ENCODE measurements at places on chromosomes 12 and 14.

- peak; percentile 80 for DNase-seq
These were observed 5.8 kb upstream of the SLC48A1 start for GRCh38 chr12:47767216-47767724.

DNA sequence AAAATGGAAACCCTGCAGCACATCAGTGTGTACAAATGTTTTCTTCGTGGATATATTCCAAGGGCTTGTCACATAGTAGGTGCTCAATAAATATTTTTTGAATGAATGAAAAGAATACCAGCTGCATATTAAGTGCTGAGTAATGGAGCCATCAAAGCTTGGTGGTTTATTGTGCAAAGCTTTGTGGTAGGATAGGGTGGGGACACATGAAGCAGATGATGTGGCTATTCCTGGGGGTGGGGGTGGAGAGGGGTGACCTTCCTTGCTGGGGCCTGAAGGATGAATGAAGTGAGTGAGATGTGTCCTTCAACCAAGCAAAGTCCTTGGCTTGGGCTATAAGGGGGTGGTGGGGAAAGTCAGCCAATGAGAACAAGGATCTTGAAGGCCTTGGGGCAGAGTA lies 4.3 kb upstream of the KRT81 start:
- peak; percentile 2 for DNase-seq

DNA sequence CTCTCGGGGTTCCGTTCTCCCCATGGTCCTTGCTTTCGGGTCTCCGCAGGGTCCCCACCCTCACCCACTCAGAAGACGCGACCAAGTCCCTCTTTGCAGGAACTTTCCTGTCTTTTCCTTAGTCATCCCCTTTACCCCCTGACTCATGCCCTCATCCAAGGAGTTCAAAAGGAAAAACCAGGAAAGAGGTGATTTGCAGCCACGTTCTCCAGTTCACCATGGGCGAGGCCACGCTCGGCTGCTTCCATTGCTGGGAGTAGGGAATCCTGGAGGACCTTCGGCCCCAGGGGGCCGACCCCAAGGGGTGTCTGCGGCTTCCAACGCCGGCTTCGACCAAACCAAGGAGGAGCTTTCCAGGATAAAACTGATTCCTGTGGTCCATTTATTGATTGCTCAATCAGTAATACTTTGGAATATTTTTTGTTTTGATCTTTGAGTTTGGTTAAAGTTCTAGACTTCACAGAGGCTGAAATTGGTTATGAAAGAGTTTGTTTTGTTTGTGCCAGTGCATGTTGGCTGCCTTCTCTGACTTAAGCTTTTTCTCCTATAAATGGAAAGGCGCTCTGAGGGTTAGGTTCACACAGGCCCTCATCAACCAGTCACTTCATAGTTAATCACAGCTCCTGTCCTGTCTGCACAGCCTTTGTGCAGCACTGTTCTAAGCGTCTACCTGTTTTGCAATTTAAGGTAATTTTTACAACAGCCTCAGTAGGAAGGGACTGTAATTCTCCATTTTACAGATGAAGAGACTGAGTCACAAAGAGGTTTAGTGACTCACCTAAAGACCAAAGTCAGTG lies 827 bp downstream of the ALDH2 start:
- DNase-seq, result no peak

DNA sequence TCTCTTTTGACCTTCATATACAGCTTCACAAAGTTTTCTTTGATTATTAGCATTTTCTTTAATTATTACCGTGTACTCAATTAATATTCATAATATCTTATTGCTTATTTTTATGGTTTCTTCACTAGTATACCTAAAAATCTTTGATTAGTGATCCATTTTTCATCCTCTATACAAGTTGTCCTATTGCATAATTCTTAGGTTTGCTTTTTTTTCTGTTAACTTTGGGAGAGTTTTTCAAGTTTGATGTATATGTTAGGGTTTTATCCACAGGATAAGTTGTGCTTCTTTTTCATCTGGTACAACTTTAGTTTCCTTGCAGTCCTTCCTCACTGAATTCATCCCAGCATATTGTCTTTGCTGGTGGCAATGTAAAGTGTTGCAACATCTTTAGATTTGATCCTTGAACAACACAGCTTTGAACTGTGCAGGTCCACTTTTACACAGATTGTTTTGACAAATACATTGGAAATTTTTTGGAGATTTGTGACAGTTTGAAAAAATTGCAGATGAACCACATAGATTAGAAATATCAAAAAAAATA lies 88.6 kb upstream of the NAV3 start:
- DNase-seq, result no peak

GRCh38 chr14:71933001-71933587 lies 865 bp downstream of the RGS6 start:
- DNase-seq, result peak; percentile 17

DNA sequence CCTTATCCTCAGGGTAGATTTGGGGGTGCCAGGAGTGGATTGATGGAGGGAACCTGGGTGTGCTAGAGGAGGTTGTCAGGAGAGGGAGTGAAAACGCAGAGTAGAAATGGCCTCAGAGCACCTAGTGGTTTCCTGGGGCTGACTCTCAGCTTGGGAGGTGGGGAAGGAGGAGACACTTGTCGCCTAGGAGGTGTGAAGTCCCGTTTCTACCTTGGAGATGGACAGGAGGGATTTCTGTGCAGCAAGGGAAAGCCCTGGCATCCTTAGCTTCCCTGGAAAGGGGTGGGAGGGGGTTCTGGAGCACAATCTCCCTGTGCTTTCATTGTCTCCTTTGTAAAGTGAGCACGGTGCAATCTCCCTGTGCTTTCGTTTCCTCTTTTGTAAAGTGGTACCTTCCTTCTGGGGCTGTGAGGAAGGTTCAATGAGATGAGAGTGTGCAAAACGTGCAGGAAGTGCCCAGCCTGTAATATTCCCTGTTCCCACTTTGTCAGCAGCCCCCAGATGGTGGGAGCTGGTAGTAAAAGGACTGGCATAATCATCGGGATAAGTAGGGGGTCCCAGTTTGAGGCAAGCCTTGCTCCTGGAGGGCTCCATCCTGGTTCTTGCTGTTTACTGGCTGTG lies 1.6 kb downstream of the OAS3 start:
- no peak for DNase-seq

GRCh38 chr14:39302124-39302810 lies 68.6 kb downstream of the MIA2 start:
- DNase-seq, result no peak

- peak; percentile 63 for DNase-seq
These were observed 257.8 kb upstream of the BTG1 start for GRCh38 chr12:92403210-92404175.

DNA sequence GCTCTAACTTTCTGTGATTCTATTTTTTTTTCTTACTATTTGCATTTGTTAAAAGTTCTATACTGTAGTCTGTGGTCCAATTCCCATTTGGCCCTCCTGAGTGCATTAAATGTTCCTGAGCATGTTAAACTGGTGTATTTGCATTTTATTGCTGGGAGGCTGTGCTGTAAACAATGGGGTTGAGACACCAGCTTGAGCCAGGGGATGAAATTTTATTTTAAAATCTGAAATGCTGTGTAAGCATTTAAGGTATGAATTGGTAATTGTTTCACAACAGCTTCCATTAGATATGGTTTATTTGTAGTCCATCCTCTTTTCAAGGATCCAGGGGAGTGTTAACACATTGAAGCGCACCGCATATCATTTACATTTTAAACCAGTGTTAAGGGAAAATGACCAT lies 89.9 kb upstream of the RFX4 start:
- DNase-seq, result no peak

DNA sequence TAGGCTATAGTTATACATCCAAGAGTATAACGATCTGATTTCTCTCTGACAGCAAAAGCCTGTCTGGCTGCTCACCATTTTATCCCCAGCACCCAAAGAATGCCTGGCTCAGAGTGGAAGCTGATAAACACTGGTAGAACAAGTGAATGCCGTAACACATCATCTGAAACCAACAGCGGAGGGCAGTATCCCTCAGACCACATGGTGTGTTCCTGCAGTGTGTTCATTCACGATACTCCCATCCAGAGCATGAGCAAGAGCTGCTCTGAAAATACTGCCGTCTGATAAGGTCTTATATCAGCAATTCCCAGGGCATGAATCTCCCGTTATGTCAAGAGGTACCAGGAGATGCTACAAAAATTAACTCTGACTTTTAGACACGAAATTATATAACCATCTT lies 95.9 kb downstream of the TTC7B start:
- DNase-seq, result no peak

DNA sequence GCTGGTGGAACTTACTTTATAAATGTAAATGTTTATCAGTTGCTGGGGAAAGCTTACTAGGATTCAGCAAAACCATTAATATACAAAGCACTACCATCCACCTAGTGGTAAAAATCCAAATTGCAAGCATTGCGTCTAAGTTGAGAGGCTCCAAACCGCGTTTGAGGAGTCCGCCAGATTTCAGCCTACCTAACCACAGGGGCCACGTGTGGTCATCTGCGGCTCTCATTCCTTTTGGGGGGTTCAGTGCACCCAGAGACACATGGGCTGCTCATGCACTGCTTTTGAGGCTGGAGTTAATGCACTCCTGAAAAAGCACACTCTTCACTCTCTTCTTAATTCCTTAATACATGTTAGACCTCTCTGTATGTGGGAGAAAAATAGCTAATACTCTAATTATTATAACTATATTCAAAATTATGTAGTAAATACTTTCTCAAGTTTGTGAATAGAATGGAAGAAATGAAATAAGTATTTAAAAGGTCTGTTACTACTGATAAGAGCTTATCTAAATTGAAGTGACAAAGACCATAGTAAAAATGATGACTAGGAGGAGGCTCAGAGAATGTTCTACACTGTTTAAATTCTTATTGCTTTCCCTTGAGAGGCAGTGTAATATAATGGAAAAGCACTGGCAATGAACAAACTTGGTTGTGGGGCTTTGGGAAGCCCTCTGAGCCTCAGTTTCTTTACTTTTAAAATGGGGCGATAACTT lies 41.4 kb upstream of the MANSC4 start:
- no peak for DNase-seq

DNA sequence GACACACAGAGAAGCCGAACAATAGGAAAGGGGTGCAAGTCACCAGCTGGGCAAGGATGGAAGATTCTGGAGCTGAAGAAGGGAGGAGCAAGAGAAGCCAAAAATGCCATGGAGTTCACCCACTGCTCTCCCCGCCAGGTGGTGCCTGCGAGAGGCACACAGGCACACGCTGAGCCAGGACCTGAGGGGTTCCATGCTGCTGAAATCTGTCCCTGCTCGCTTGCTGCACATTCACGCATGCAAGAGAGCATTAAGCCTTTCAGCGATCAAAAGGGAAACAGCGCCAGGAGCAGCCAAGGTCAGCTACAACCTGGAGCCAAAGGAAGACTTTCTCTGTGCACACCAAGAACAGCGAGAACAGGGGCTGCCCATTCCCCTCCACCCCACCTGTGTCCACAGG lies 104.1 kb downstream of the ANO2 start:
- no peak for DNase-seq

DNA sequence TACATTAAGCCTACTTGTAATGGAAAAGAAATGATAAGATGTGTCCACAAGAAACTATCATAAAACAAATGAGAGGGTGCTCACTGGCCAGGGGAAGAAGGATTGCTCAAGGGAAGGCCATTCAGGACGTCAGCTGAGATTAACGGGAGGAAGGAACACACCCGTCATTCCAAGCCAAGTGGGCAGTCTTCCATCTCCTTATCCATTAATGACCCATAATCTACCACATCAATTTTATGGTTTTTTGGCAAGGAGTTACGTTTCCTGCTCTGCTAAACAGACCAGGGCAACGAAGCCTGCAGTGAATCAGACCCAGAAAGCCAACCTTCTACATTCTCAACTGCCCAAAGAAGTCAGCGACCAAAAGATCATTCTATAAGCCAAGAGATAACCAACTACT lies 25.1 kb downstream of the PRKAB1 start:
- no peak for DNase-seq

GRCh38 chr12:131001493-131001892 lies 47.8 kb downstream of the ADGRD1 start:
- DNase-seq, result no peak

- no peak for DNase-seq
These were observed 457.1 kb downstream of the TMEM132D start for GRCh38 chr12:129446696-129447095.

GRCh38 chr12:124152731-124153130 lies 142.2 kb upstream of the RFLNA start:
- DNase-seq, result no peak

- DNase-seq, result no peak
These were observed 127.6 kb downstream of the SLC38A6 start for GRCh38 chr14:61108496-61109141.

DNA sequence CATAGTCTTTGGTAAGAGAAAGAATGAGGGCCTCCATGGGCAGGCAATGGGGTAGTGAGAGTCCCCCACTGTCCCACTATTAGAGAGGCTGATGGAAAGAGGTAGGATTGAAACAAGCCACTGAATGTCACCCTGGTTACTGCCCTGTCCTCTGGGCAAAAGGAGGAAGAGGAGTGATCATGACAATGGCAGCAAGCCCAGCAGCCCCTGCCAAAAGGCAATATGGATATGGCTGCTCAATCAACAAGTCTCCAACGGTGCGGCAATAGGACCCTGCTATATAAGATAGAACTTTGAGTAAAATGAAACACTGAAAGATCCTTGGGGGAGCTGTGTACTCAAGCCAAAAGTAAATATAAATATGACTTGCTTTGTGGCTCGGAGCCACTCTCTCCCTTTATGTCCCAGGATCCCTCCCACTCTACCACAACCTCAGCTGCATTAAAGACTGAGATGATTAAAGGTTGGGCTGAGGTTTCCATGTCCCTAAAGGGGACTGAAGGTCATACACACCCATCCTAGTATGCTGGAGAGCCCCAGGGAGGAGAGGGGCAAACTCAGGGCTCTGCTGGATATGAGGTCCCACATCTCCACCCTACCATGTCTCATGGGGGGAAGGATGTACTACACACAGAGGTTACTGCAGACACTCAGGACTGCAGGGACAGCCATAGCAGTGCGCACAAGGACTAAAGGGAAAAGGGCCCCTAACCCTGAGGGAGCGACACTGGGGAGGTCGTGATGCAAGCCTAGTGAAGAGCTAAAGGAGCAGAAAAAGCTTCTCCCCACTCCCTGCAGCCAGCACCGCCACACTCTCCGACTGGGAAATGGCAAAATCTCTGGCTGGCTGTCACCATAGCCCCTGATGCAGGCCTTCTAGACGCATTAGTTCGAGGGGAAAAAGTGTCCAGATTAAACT lies 5.9 kb downstream of the POMT2 start:
- DNase-seq, result no peak

- no peak for DNase-seq
These were observed 23.8 kb downstream of the GRIN2B start for GRCh38 chr12:13957576-13957975.

DNA sequence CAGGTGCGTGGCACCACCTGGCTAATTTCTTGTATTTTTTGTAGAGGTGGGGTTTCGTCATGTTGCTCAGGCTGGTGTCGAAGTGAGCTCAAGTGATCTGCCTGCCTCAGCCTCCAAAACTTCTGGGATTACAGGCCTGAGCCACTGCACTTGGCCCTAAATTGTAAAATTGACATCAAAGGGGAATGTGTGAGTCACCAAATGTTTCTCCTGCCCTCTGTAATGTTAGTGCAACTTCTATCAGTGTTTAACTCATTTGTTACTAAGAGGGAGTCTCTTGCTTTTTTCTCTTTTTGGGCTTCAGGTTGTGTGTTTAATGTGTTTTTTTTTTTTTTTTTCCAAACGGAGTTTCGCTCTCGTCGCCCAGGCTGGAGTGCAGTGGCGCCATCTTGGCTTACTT lies 2.3 kb downstream of the TULP3 start:
- DNase-seq, result no peak
